ENCODE measurements at places on chromosomes 3 and 15.
A peak's percentile ranks its signal among the peaks of the same experiment; 100 is the strongest.

GRCh38 chr15:79970181-79970580, 815 bp downstream of the BCL2A1 start:
- DNase-seq = no peak

DNA sequence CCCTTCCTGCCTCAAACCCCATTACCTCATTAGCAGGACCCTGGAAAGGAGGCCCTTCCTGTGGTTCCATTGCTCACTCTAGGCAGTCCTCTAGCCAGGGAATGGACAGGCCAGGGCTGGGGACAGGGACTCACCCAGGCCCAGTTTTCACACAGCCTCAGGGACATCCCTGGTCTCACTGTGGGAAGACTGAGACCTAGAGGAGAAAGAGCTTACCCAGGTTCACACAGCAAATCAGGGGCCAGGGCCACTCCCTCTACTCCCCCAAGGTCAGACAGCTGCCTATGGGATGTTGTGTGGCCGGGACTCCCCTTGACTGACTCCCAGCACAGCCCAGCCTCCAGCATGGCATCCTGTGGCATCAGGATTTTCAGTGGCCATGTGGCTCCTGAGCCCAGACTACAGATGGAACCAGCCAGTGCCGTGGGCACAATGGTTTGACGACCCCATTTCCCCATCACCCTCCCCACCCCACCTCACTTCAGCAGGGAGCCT, 49.3 kb downstream of the ADAMTS7 start:
- DNase-seq = no peak

DNA sequence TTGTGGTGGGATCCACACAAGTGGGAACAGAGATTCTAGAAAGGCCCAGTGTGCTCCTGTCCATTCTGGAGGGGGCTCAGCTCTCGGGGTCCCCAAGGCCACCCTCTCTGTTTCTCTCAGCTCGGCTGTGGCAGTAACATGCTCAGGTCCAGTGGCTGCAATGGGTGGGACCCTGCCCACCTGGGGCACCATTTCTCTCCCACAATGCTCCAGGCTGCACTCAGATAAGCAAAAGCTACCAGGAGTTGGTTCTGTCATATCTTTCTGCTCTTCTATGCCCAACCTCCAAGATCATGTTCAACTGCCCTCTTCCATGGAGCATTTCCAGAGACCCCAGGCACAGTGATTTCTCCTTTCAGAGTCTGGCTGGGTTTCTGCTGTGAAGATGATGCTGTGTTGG, 40.8 kb downstream of the ITGA11 start:
- DNase-seq = no peak

DNA sequence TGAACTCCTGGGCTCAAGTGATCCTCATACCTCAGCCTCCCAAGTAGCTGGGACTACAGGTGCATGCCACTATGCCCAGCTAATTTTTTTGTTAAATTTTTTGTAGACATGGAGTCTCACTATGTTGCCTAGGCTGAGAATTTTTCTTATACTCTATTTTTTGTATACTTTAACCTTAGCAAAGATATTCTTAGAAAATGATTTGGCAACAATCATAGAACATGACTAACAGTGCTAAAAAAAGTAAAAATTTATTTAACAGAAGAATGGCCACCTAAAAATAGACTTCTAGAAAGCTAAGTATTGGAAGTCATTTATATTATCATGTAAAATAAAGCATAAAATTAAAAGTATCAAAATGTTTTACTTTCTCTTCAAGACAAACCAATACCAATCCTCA, 322.3 kb downstream of the PLCL2 start:
- DNase-seq = no peak

GRCh38 chr15:45869034-45869668, 234.3 kb downstream of the SQOR start:
- DNase-seq = no peak

GRCh38 chr3:5187156-5187919, at the start of gene EDEM1:
Gene EDEM1 (plus strand): TSS chr3:5187707. CDS start chr3:5187806, 99 bp downstream.
- peak; percentile 84 for DNase-seq

GRCh38 chr3:94171954-94172353, 109.1 kb downstream of the NSUN3 start:
- no peak for DNase-seq

GRCh38 chr3:99499235-99500158, 138.9 kb upstream of the COL8A1 start:
- peak; percentile 8 for DNase-seq

- no peak for DNase-seq
These were observed 3.6 kb downstream of the SNX1 start for GRCh38 chr15:64099379-64099778.
